ENCODE measurements at places on chromosomes 1 and 21.

GRCh38 chr1:217482356-217483102, 148.4 kb downstream of the GPATCH2 start:
- DNase-seq = peak; percentile 73

GRCh38 chr21:36055551-36055950, 4.8 kb downstream of the SETD4 start:
- no peak for DNase-seq

DNA sequence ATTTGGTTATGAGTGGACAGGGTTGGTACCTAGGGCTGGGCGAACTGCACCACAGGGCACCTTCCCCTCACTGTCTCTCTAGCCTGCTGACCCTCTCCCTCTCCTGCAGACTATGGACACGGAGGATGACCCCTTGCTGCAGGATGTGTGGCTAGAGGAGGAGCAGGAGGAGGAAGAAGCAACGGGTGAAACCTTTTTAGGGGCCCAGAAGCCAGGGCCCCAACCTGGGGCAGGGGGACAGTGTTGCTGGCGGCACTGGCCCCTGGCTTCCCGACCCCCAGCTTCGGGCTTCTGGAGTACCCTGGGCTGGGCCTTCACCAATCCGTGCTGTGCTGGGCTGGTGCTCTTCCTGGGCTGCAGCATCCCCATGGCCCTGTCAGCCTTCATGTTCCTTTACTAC, 21.9 kb downstream of the DISP3 start:
- no peak for DNase-seq

DNA sequence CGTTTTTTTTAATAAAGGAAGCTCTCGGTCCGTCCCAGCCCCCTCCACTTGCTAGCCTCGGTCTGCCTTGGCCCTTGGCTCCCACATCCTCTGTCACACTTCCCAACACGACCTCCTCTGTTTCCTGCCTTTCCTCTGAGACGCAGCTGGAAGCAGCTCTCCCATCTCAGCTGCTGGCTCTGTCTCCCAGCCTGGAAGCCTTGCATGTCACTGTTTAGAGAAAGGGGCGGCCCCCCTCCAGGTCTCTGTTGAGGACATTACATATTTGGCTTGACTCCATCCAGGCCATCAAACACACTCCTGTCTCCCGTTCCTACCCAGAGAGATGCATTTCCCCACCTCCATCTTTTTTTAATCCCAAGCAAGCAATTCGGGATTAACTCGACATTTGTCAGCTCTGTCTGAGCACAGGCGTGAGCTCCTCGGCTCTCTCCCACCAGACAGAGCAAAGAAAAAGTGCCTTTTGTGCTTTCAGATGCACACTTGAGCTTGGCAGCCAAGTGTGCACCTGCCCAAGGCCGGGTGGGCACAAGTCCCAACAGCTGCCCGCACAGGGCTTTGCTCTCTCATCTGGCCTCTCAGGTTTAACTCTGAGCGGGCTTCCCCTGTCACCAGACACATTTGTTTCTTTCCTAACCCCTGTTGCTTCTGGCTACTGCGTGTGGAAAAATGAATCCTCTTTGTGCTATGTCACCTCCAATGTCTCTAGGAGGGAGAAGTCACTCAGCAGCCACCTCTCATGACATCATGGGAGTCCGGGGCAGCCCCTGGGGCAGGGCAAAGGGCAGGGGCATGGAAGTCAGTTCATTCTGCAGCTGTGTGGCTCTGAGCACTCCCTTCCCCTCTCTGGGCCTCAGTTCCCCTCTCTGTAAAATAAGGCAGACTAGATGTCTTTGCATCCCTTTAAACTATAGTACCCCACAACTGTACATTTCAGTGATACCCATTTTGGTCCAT, 108.3 kb downstream of the KCND3 start:
- no peak for DNase-seq

DNA sequence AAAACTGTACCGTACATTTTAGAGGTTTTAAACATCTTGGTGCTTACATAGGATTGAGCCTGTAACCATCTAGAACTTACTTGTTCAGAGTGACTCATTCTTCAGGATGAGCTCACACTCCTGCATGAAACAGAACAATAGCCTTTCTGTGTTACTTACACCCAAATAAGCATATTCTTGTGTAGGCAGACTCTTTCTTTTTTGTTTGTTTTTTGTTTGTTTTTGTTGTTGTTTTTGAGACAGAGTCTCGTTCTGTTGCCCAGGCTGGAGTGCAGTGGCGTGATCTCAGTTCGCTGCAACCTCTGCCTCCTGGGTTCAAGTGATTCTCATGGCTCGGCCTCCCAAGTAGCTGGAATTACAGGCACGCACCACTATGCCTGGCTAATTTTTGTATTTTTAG, 3.8 kb upstream of the CA6 start:
- DNase-seq = no peak
